ENCODE measurements at places on chromosomes 7 and 10. TPM values are rescaled to one million over a fixed set of nuclear protein-coding genes. Genes with fewer than 3 reads are reported as not detected.

Gene SFRP4
- 5.0 TPM for total RNA-seq

Gene RADIL
- 2.2 TPM for total RNA-seq

- DNase-seq: peak; percentile 93
These were observed 89.2 kb downstream of the RNF216 start for GRCh38 chr7:5692112-5692844.

Gene ACBD7
- total RNA-seq: 0.99 TPM

DNA sequence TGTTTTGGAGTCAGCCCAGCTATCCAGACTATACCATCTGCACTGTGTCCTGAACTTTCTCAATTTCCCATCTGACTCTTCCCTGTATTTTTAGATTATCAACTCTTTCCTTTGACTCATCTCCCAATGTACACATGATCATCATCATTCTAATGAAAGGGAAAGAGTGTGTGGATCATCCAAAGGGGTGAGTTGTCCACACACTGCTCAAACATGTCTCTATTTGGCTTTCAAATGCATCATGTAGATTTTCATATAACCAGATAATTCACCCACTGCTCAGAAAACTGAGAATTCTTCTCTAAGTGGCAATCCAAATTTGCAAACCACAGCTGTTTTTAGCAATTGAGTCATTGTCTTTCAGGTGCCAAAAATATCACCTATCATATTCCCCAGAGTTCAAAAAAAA is 190.2 kb upstream of the HPS1 start:
- DNase-seq: no peak

- no peak for DNase-seq
These were observed 362.5 kb downstream of the MALRD1 start for GRCh38 chr10:19411119-19411518.

- DNase-seq: no peak
These were observed 98.6 kb upstream of the DIP2C start for GRCh38 chr10:787933-788651.

Gene PRSS2
- total RNA-seq: not detected

DNA sequence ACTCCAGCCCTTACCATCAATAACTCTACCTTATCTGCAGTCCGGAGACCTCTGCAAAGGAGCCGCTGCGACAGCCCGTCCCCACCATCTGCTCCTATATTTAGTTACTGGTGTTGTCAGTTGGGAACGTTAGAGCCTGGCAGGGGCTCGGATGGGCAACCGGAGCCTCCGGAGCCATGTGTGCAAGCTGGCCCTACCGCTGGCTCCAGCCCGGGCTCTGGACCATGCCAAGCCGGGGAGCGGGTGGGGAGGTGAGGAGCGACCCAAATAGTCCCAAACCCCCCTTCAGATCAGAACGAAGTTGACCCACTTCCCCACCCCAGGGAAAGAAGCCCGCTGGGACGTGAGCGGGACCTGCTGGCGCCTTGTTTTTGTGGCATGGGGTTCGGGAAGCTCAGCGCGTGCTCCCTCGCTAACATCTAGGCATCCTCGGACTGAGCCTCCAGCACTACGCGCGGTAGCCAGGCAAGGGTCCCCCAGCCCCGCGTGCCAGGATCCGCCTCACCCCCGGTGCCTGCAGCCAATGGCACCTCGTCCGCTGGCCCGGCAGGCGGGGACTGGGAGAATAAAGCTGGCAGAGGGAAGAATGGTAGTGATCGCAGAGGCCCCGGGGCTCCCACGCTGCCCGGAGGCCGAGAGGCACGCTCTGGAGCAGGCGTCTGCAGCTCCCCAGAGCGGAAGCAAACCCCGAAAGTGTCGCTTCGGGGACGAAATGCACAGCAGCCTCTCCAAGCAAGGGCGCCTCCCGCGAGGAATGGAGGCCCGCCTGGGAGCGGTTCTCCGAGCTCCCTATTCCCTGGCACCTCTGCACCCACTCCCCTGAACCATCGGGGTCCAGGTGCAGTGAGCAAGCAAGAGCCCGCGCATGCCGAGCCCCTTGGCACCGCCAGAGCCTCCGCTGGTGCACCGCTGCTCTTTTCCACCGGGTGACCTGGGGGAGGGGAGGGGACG is 679 bp downstream of the LRRC20 start:
- DNase-seq: peak; percentile 10

DNA sequence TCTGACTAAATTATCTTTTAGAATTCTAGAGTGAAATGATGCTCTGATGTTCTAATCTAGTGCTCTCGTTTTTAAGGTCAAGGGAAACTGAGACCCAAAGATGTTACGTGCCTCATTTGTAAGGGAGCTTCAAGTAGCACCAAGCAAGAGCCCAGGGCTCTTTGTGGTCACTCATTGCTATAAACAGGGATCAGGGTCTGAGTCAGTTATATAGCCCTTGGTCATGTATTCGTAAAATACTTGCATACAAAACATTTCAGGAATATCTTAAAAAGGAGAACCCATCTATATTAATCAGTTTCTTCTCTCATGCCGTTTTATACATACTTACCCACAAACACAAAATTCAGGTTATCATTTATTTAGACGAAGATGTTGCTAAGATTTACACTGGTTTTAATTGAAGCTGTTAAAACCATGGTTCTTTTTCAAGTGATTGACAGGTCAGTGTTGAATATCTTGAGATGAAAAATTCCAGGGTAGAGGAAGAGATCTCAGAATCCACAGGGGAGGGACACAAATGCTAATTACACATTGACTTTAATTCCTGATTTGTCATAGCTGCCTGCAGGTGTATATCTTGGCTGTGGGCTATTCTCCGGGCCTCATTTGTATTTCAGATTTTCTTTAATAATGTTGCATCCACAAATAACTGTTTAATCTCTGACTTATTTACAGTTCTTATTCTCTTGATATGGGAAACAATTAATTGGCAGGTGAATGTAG is 188.4 kb downstream of the SND1 start:
- no peak for DNase-seq

Gene CPN1
- not detected for total RNA-seq

Gene HEPACAM2
- total RNA-seq: 0.89 TPM

- DNase-seq: no peak
These were observed 5.3 kb upstream of the ARHGAP19 start for GRCh38 chr10:97297556-97298222.

DNA sequence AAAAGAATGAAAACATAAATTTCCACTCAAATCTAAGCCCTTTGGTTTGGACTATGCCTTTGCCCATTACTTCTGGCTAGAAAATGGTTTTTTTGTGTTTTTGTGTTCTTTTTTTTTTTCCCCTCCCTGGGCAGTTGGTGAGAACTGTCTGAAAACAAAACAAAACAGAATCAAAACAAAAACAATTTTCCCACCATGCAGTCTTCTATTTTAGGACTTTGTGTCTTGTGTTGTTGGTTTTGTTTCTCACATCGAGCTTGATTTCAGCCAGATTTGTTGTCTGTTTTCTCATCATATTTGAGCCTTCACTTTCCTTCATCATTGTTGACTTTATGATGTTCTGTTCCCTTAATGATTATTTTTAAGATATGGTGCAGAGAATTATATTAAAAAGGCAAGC is 206.3 kb downstream of the MACC1 start:
- DNase-seq: no peak

- DNase-seq: no peak
These were observed 73.3 kb downstream of the MCU start for GRCh38 chr10:72765051-72765745.

DNA sequence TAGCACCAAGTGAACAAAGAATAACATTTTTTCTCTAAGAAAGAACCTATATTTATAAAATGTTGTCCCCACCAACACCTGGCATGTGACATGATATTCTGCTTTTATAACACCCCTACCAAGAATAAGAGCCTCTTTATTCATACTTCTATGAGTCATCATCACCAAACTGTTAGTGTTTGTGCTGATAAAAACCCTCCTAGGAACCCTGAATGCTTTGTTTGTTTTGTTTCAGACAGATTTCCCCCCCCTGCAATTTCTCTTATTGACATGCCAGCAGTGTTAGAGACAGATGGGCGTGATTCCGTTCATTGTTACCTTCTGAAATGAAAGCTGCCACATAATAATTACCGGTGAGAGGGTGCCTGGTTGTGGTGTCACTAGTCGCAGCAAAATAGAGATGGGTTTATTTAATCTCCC is 651.1 kb downstream of the SORCS1 start:
- no peak for DNase-seq

Gene NKX2-3
- not detected for total RNA-seq

- no peak for DNase-seq
These were observed 27.1 kb upstream of the TTYH3 start for GRCh38 chr7:2604608-2605174.

Gene MMD2
- not detected for total RNA-seq

Gene PNLIPRP2
- not detected for total RNA-seq

Gene TDRD1
- total RNA-seq: 0.20 TPM

GRCh38 chr10:867807-868206 is 63.7 kb downstream of the LARP4B start:
- DNase-seq: no peak

DNA sequence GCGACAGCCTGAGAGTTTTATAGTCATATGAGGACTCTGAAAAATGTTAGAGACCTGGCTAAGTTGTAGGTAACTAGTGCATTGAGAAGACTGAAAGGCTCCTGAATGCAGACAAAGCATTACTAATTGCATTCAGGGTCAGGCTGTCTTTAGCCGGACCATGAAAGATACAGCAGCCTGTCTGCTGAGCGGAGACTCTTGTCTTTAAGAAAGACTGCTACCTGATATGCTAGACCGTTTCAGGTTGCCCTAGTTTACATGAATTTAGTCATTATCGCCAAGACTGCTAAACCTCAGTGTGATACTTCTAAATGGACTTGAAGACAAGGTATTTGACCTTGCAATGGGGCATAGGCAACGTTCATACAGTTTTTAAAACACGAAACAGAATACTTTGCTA is 81.2 kb downstream of the BMPR1A start:
- DNase-seq: no peak
